PC-3 (cell line): ENCODE measurements at places on chromosomes 4 and X. TPM values are rescaled to one million over a fixed set of nuclear protein-coding genes. Genes with fewer than 3 reads are reported as not detected.

GRCh38 chr4:167868163-167868562 is 224.2 kb upstream of the ANXA10 start:
- DNase-seq = peak; percentile 42
- no peaks in the 10 kb centered on the region for H3K4me1 ChIP-seq
- H3K36me3 ChIP-seq = no peaks in the 10 kb centered on the region

The ADGRG4 gene
- not detected in 2 replicates for total RNA-seq

The CXorf49 gene
- not detected in 2 replicates for total RNA-seq

GRCh38 chr4:101309925-101310324 is 37.4 kb downstream of the PPP3CA start:
- peaks cover 14% of the 10 kb centered on the region for H3K4me1 ChIP-seq
- DNase-seq = no peak
- no peak overlapping the region for H3K4me3 ChIP-seq
- no peaks in the 10 kb centered on the region for H3K27me3 ChIP-seq

- DNase-seq = peak; percentile 60
- no peaks in the 10 kb centered on the region for H3K4me1 ChIP-seq
- no peaks in the 10 kb centered on the region for H3K36me3 ChIP-seq
- no peak overlapping the region for H3K4me3 ChIP-seq
- H3K27ac ChIP-seq = no peak overlapping the region
Observed at GRCh38 chr4:102420563-102421398, 75.5 kb upstream of the SLC39A8 start.

GRCh38 chr4:77586951-77587383 is 18.7 kb upstream of the CXCL13 start:
- peaks cover 31% of the 10 kb centered on the region for H3K4me1 ChIP-seq
- H3K36me3 ChIP-seq = no peaks in the 10 kb centered on the region
- peak overlapping the region; percentile 34; the same call in 1 of the 2 replicates for H3K4me3 ChIP-seq
- peak; percentile 87 for DNase-seq
- H3K27ac ChIP-seq = peak overlapping the region; percentile 74
- H3K27me3 ChIP-seq = no peaks in the 10 kb centered on the region

GRCh38 chr4:88962396-88962795 is 94.6 kb downstream of the FAM13A start:
- H3K27ac ChIP-seq = no peak overlapping the region
- H3K4me3 ChIP-seq = no peak overlapping the region
- DNase-seq = peak; percentile 2
- H3K4me1 ChIP-seq = peaks cover 39% of the 10 kb centered on the region
- no peaks in the 10 kb centered on the region for H3K27me3 ChIP-seq
- H3K36me3 ChIP-seq = no peaks in the 10 kb centered on the region

DNA sequence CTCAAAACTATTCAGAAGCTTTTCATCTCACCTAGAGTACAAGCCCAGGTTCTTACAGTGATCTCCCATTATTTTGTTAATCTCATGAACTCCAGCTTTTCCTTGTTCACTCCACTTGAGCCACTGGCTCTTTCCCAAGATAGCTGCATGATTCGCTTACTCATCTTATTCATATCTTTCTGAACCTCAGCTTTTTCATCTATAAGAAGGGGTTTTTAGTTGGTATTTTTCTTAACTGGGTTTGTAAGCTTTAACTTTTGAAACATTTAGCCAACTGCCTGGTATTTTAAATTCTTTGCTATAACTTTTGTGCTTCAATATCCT is 24.0 kb downstream of the GIMD1 start:
- H3K27me3 ChIP-seq = no peaks in the 10 kb centered on the region
- no peaks in the 10 kb centered on the region for H3K4me1 ChIP-seq
- no peak overlapping the region for H3K27ac ChIP-seq
- peaks cover 20% of the 10 kb centered on the region for H3K36me3 ChIP-seq
- H3K4me3 ChIP-seq = no peak overlapping the region

- no peak overlapping the region for H3K4me3 ChIP-seq
- no peaks in the 10 kb centered on the region for H3K27me3 ChIP-seq
- H3K4me1 ChIP-seq = no peaks in the 10 kb centered on the region
- H3K27ac ChIP-seq = no peak overlapping the region
- no peak for DNase-seq
Observed at GRCh38 chr4:26308568-26308967, 12.2 kb upstream of the RBPJ start.

The ZFP92 gene
- total RNA-seq = not detected in 2 replicates

GRCh38 chrX:14030174-14030530 is 460 bp upstream of the GEMIN8 start:
- no peaks in the 10 kb centered on the region for H3K36me3 ChIP-seq
- peak; percentile 29 for DNase-seq
- peak overlapping the region; percentile 98 for H3K27ac ChIP-seq
- peaks cover 46% of the 10 kb centered on the region for H3K4me1 ChIP-seq
- peak overlapping the region; percentile 77 for H3K4me3 ChIP-seq

DNA sequence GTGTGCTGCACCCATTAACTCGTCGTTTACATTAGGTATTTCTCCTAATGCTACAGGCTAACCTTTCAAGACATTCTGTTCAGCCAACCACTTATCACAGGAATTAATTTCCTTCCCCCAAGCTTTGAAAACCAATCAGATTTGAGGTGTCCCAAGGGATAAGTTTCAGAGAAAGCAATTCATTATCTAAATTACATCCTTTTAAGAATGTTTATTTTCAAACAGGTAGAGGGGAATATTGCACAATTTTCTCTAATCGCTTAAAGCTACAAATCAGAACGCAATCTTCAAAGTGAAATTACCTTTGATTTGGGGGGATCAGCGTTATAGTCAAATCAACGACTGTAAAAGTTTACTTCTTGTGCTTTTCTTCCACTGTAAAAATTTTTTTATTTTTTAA is 1.6 kb downstream of the CLOCK start:
- peak overlapping the region; percentile 85 for H3K27ac ChIP-seq
- H3K27me3 ChIP-seq = no peaks in the 10 kb centered on the region
- H3K36me3 ChIP-seq = peaks cover 5% of the 10 kb centered on the region; the same call in 1 of the 2 replicates
- peaks cover 46% of the 10 kb centered on the region for H3K4me1 ChIP-seq

- no peak overlapping the region for H3K4me3 ChIP-seq
- no peaks in the 10 kb centered on the region for H3K27me3 ChIP-seq
- peak overlapping the region; percentile 2; the same call in 1 of the 2 replicates for H3K27ac ChIP-seq
- no peaks in the 10 kb centered on the region for H3K36me3 ChIP-seq
- peaks cover 32% of the 10 kb centered on the region for H3K4me1 ChIP-seq
Observed at GRCh38 chr4:76594173-76594572, 159.1 kb downstream of the SHROOM3 start.

GRCh38 chr4:38302910-38303309 is 342.7 kb downstream of the PTTG2 start:
- H3K27me3 ChIP-seq = no peaks in the 10 kb centered on the region
- no peak overlapping the region for H3K27ac ChIP-seq
- no peaks in the 10 kb centered on the region for H3K4me1 ChIP-seq
- DNase-seq = no peak
- no peak overlapping the region for H3K4me3 ChIP-seq
- H3K36me3 ChIP-seq = no peaks in the 10 kb centered on the region

DNA sequence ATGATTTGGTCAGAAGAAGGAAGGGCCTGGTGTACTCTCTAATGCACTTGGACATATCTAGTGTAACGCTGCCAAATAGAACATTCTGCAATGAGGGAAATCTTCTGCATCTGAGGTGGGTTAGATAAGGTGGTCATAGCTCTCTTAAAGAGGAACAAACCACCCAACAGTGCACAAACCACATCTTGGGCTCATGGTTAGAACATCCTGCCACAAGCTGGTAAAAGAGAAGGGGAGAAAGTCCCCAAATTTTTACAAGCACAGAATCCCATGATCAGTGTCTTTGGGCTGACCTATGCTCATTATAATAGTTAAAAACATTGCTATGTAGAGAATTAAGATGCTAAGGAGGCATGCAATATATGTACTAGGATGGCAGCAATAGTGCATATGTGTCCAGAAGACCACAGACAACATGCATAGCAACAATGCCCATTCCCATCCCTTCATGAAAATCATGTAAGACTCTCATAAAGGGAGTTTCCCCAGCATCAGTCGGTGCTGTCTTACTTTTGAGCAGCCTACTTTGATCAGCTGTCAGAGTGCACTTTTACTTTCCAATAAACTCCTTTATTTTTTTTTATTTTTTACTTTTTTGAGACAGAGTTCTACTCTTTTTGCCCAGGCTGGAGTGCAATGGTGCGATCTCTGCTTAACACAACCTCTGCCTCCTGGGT is 99.7 kb upstream of the SLC7A11 start:
- DNase-seq = no peak
- H3K4me3 ChIP-seq = no peak overlapping the region
- H3K27me3 ChIP-seq = no peaks in the 10 kb centered on the region
- H3K27ac ChIP-seq = no peak overlapping the region
- 0 out of 2 replicates have a peak, but pooled peaks cover 3% of the 10 kb centered on the region for H3K4me1 ChIP-seq
- no peaks in the 10 kb centered on the region for H3K36me3 ChIP-seq

DNA sequence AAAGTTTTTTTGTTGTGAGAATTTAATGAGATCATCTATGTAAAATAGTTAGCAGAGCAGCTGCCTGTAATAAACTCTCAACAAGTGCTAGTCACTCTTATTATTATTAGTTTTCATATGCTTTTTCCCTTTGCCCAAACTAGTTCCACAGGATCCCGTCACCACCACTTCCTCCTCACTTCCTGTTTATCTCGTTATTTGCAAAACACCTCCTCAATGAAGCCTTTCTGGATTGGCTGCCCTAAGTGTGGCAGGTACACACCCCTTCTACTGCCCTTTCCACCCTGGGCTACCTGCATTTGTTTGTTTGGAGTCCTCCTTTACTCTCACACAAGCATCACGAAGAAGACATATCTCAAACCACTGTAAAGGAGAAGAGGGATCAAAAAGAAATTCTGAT is 54.4 kb upstream of the KLF3 start:
- DNase-seq = peak; percentile 4
- H3K36me3 ChIP-seq = no peaks in the 10 kb centered on the region
- peaks cover 4% of the 10 kb centered on the region; the same call in 1 of the 2 replicates for H3K4me1 ChIP-seq
- no peak overlapping the region for H3K4me3 ChIP-seq
- H3K27me3 ChIP-seq = no peaks in the 10 kb centered on the region

DNA sequence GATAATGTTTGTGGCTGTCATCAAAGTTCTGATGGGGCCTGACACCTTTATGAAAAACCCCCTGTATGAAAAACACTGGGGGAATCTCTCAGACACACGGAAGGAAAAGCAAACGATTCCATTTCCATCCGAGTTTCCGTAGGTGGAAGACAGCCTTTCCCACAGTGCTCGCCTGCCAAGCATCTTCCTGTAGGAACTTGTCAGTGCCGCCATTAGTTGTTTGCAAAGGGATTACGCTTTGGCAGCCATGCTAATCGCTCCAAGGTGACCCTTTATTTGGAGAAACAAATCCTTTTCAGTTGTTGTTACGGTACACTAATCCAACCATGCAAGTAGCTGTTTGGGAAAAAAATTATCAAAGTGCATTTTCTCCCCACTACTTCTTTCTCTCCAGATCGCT is 44.4 kb upstream of the STOX2 start:
- no peak for DNase-seq
- H3K4me1 ChIP-seq = no peaks in the 10 kb centered on the region
- no peaks in the 10 kb centered on the region for H3K36me3 ChIP-seq
- no peak overlapping the region for H3K4me3 ChIP-seq

The SPATA4 gene
- total RNA-seq = 0.15 TPM in 1 of 2 replicates, not detected in the other
